ENCODE measurements at places on chromosomes 11 and 22. TPM values are rescaled to one million over a fixed set of nuclear protein-coding genes. Genes with fewer than 3 reads are reported as not detected.

GRCh38 chr11:78019808-78020207 lies 3.3 kb downstream of the KCTD14 start:
- DNase-seq = no peak

GRCh38 chr22:45930324-45930723 lies 46.6 kb downstream of the WNT7B start:
- DNase-seq = no peak

- no peak for DNase-seq
Observed at GRCh38 chr11:128188346-128189004, 398.9 kb downstream of the ETS1 start.

DNA sequence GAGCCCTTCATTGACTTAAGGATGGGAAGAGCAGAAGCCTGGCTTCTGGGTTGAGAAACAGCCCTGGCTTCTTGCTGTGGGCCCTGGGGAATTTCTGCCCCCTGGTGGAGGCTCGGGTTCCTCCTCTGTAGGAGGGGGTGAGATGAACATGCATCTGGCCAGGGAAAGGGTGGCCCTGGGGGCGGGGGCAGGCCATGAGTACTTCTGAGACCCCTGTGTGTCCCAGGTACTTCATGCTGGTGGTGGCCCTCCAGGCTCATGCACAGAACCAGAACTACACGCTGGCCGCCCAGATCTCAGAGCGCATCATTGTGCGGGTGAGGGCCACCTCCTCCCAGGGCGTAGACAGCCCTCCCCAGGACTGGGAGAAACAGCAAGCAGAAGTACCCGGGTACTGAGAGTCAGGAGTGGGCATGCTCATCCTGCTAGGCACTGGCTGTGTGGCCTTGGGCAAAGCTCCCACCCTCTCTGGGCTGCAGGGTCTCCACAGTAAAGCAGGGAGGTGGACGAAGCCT lies 15.8 kb downstream of the TMEM258 start:
- DNase-seq = peak; percentile 27

The AGBL2 gene
- total RNA-seq = 3.6 TPM

Data from CD4-positive, alpha-beta T cell (primary cell).